Endodermal cell (in vitro differentiated cells): ENCODE measurements at places on chromosomes 4 and X.

DNA sequence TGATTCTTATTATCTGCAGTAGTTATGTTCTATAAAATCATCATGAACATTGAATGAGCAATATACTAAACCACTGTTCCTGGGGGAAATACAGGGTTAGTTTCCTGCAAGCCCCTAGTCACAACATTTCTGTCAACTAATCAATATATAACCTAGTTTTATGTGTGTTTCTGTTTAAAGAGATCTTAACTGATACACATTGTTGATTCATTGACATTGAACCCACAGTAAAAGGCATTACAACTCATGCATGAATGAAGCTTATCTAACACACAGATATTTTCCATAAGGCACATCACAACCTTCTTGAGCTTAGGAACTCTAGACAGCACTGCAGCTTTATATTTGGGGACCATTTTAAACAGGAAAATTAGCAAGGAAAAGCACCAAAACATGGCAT lies 134.2 kb downstream of the CAMK2D start:
- no peak for DNase-seq

GRCh38 chrX:45208121-45208856 lies 7.6 kb upstream of the DIPK2B start:
- DNase-seq = no peak

- DNase-seq = no peak
Measured at GRCh38 chr4:87088186-87088585, 132.2 kb downstream of the KLHL8 start.

DNA sequence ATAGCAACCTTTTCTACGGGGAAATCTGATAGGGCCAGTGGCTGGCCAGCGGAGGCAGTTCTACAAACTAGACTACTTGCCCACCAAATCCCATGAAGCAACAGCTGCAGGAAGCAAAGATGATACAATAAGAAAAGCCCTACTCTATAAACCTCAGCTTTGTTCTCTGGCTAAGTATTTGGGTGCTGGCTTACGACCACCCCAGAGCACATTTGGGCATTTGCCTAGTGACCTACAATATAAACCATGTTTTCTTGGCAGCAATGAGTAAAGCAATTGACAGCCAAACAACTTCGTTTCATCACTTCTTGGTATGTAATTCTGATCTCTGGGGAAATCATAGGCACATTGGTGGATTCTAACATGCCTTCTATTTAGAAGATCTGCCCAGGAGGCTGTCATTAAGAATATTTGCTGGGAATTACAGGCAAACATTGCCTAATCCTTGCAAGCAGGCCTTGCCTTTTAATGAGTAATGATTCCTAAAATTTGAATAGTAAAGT lies 7.5 kb upstream of the LHFPL1 start:
- no peak for DNase-seq

- DNase-seq = no peak
Measured at GRCh38 chr4:40254608-40255392, 58.0 kb downstream of the RHOH start.
